ENCODE measurements at places on chromosomes 5 and 9.

- DNase-seq: no peak
Measured at GRCh38 chr9:113559834-113560800, 96.6 kb downstream of the RGS3 start.

DNA sequence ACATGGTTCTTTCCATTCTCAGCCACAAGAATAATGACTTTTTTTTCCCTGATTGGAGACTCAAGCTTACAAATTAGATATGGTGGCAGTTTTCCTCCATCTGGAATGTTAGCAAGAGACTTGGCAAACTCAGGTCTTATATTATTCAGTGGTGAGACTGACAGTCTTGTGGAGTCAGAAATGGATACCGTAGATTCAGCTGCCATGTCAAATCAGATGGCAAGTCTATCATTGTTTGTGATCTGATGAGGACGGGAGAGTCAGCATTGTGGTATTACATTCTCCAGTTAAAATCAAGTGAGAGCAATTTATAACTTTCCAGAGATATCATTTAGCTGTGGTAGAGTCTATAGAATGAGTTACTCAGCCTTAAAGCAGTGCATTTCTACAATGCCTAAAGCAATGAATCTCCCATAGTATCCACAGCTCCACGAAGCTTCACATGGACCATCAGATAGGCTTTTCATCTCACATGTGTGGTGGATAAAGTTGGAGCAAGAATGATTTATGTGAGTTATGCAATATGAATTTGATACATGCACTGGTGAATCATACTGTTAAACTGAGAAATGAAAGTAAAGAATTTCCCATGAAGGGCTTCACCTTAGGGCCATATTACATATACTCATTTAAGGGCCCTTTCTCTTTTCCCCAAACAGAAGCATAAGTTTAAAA, 430.6 kb downstream of the ZNF608 start:
- no peak for DNase-seq

DNA sequence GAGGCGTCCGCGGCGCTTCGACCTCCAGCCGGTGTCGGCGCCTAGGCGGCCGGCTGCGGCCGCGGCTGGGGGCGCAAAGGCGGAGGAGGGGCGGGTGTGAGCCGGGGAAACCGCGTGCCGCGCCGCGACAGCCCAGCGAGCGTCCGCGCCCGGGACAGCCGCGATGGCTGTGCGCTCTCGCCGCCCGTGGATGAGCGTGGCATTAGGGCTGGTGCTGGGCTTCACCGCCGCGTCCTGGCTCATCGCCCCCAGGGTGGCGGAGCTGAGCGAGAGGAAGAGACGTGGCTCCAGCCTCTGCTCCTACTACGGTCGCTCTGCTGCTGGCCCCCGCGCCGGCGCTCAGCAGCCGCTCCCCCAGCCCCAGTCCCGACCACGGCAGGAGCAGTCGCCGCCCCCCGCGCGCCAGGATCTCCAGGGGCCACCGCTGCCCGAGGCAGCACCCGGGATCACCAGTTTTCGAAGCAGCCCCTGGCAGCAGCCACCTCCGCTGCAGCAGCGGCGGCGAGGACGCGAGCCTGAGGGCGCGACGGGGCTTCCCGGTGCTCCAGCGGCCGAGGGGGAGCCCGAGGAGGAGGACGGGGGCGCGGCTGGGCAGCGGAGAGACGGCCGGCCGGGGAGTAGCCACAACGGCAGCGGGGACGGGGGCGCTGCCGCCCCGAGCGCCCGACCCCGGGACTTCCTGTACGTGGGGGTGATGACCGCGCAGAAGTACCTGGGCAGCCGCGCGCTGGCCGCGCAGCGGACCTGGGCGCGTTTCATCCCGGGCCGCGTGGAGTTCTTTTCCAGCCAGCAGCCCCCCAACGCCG, 605 bp downstream of the CHSY3 start:
- no peak for DNase-seq

- DNase-seq: no peak
Measured at GRCh38 chr5:93658044-93658443, 75.0 kb downstream of the NR2F1 start.

- no peak for DNase-seq
Measured at GRCh38 chr9:135320943-135321342, 158.6 kb upstream of the PPP1R26 start.

- no peak for DNase-seq
Measured at GRCh38 chr9:92846662-92847145, 31.1 kb downstream of the ZNF484 start.

DNA sequence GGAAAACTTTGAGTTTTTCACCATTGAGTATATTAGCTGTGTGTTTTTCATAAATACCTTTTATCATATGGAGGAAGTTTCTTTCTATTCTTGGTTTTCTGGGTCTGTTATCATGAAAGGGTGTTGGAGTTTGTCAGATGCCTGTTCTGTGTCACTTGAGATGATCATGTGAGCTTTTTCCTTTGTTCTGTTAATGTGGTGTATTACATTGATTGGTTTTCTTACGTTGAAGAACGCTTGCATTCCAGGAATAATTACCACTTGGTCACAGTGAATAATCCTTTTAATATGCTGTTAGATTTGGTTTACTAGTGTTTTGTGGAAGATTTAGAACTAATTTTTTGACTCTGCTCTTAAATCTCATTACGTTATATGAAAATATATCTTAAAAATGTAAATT, 7.8 kb downstream of the PLEKHG4B start:
- DNase-seq: no peak

DNA sequence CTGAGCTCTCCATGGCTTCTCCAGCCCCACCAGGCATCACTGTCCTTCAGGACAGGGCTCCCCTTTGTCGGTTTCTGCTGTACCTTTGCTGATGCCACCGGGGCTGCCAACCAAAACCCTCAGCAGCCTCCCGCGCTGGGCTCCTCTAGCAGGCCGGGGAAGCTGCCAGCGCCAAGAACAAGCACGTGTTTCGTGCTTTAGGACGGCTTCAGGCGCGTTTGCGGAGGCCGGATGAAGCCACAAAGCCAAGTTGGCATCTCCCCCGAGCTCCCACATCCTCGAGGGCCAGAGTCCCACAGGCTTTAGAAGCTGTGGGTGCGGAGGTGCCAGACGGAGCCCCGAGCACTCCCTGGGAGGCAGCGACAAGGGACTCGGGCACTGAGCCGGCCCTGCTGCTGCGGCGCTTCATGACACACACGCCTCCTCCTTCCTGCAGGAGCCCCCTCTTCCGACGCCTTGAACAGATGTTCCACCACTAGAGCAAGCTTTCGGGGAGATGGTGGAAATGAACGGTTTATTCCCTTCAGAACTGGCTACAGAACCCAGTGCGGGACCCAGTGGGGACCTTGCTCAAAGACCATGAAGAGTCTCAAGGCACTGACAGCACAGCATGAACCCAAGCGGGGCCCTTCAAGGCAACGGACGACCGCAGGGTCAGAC, 36.7 kb downstream of the SARDH start:
- peak; percentile 40 for DNase-seq

GRCh38 chr5:62956597-62956996, 378.0 kb downstream of the LRRC70 start:
- no peak for DNase-seq

GRCh38 chr9:80028501-80028900, 456.7 kb downstream of the TLE4 start:
- DNase-seq: no peak

DNA sequence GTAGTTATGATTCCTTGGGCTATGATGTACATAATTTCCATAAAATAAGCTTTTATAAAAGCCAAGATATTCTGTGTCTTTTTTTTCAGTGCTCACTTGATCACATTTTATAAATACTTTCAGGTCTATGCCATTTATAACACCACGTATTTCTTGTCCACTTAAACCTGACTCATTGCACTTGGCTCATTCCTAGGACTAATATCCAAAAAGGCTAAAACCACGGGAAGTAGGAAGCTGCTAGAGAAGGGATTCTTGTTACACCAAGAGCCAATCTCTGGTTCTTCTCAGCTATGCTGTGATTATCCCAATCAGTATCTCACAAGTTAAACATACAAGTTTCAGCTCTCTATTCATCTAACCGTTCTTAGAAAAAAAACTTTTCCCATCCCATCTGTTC, 80.4 kb upstream of the CDH6 start:
- DNase-seq: no peak
